Anterior cingulate cortex (tissue), 58 donors: ENCODE measurements at places on chromosomes 11 and 22.

GRCh38 chr22:39457198-39457555 lies 365 bp downstream of the MGAT3 start:
- no peak for DNase-seq

GRCh38 chr11:18611196-18611595 lies 11.6 kb downstream of the MISFA start:
- DNase-seq, result no peak

- peak; percentile 61 for DNase-seq
Observed at GRCh38 chr11:12692229-12693075, 18.2 kb downstream of the TEAD1 start.

- DNase-seq, result no peak
Observed at GRCh38 chr11:10514202-10514601, 26.8 kb downstream of the RNF141 start.

DNA sequence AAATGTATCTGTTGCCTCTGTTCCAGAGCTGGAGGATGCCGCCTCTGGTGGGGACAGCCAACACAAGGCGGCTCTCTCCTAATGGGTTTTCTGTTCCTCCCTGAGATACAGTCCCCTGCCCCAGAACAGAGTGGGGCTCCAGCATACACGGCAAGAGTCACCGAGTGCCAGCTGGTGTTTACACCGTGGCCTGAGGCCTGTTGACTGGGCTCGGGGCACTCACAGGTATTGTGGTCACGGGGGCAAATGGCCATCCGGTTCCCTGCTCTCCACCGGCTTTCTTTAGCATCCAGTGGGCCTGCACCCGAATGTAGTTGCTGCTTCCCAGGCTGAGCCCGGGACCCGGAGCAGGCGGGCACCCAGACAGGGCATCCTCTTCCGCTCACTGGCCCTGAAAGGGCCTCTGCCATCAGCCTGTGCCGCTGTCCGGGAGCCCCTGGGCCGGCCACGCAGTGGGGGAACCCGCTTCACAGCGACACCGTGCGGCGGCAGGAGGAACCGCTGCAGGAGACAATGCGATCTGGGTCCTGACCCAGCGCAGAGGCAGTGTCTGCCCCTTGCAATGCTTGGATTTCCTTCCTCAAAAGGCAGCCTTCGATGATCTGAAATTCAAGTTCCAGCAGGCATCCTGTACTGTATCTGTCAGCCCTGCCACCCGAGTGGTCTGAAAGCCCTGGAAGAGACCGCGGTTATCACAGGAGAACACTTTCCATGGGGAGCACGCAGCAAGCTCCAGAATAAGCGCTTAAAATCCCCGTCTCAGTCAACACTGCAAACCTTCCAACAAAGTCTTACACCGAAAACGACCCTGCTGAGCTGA lies 859 bp upstream of the KRTAP5-5 start:
- peak; percentile 19 for DNase-seq

DNA sequence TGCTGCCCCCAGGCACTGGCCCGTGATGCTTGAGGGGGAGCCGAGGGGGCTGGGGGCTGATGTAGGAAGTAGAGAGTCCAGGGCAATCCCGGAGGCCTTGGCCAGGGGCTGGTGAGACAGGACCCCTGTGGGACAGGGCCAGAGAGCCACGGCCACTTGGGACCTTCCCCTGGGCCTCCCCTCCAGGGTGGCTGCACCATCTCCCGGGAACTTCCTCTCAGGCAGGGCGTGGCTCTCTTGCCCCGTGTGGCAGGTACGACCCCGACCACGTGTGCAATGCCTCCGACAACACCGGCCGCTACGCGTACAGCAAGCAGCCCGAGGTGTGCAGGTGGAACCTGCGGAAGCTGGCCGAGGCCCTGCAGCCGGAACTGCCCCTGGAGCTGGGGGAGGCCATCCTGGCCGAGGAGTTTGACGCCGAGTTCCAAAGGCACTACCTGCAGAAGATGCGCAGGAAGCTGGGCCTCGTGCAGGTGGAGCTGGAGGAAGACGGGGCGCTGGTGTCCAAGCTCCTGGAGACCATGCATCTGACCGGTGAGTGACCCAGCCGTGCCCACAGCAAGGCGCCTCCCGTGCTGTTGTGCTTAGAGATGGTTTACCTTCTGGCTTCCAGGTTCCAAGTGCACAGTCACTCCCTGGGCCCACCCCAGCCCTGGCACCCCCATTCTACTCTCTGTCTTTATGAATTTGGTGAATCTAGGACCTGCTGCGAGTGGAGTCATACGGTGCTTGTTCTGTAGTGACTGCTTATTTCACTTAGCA lies 9.7 kb downstream of the SELENOO start:
- DNase-seq, result no peak
